ENCODE measurements at places on chromosomes 1 and 21.
A peak's percentile ranks its signal among the peaks of the same experiment; 100 is the strongest.

DNA sequence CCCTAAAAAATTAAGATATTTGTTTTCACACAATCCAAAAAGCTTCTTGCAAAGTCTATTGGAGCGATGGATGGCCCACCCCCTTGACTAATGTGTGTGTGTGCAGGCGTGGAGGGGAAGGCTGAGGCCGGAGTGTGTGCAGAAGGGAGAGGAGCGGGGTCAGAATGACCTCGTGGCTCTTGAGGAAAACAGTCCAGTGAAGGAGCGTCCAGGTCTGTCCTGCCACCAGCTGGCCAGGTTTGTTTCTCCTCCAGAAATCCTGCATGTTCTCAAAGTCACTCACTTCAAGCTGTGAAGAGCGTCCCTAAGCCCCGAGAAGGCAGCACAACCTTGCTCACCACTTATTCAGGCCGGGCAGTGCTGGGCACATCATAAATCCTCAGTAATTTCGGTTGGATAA lies 69.5 kb upstream of the SSX2IP start:
- DNase-seq, result no peak

- no peak for DNase-seq
These were observed 101.1 kb downstream of the RHOU start for GRCh38 chr1:228836427-228836826.

- DNase-seq, result no peak
These were observed 59.6 kb upstream of the OLIG2 start for GRCh38 chr21:32966120-32966519.

- DNase-seq, result no peak
These were observed 52.4 kb upstream of the USP1 start for GRCh38 chr1:62384276-62385005.

DNA sequence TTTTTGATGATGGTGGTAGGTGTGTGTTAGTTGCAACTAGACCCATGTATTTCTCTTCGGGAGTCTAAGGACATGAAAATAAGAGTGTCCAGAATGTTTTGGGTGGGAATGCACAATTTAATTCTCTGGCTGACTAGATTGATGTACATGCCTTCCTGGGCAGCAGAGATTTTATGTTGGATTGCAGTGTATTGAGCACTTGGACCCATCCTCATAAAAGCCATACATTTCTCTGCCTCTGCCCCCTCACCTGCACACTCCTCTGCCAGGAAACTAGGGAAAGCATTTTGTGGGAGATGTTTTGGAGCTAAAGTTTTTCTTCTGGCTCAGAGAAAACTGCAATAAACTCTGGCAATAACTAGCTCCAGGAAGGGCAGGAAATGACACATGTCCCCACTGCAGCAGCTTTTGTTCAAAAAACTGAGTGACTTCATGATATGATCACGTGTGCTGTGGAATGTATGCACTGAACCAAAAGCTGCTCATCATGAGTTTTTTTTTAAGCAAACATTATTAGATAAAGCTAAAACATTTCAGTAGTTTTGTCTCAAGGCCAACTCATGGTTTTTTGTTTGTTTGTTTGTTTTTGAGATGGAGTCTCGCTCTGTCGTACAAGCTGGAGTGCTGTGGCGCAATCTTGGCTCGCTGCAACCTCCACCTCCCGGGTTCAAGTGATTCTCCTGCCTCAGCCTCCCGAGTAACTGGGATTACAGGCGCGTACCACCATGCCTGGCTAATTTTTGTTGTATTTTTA lies 17.6 kb downstream of the RIT1 start:
- no peak for DNase-seq

DNA sequence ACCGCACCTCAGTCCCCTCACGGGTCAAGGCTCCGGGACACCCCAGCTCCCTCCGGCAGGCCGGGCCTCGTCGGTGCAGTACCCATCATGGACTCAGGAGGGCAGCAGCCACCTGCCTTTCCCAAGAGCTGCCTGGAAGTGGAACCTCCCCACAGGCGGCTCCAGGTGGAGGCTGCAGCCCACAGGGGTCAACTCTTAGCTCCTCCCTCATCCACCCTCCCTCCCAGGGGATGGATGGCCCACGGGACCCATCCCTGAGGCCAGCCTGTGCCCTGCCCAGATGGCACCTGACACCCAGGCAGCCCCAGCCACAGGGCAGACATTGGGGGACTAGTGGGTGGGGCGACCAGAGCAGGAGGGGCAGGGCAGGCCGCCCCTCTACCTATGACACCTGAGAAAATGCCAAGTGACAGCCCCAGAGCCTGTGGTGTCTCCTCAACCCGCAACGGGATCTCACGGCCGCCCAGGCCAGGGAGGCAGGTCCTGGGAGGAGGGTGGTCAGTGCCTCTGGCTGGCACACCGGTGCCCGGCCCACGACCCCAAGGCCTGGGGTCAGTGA lies 1.2 kb upstream of the ARHGEF16 start:
- DNase-seq, result peak; percentile 79
